ENCODE measurements at places on chromosomes 3 and 15. TPM values are rescaled to one million over a fixed set of nuclear protein-coding genes. Genes with fewer than 3 reads are reported as not detected.

DNA sequence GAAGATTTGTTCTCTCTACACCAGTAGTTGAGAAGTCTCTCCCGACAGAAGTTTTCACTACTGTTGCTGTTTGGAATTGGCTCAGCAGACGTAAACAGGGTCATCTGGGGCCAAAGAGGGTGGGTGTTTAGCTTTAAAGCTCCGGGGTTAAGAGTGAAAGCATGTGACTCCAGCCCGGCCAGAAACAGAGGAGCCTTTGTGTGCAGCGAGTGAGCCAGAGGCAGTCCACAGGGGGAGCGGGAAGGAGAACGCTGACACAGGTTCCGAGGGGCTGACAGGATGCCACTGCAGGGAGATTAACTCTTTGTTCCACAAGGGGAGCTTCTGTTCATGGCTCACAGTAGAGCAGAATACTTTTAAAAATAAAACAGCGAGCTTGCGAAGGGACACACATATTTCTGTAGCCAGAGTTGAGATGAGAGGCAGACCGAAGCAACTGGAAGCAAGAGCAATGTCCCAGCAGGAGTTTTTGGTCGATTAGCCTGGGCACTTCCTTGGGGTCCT lies 26.9 kb downstream of the BMF start:
- no peak for DNase-seq

The STX19 gene
- total RNA-seq, result not detected

GRCh38 chr3:48194446-48195071 lies 6.3 kb upstream of the CDC25A start:
- no peak for DNase-seq

- DNase-seq, result no peak
These were observed 110.1 kb upstream of the GBE1 start for GRCh38 chr3:81871358-81872155.

DNA sequence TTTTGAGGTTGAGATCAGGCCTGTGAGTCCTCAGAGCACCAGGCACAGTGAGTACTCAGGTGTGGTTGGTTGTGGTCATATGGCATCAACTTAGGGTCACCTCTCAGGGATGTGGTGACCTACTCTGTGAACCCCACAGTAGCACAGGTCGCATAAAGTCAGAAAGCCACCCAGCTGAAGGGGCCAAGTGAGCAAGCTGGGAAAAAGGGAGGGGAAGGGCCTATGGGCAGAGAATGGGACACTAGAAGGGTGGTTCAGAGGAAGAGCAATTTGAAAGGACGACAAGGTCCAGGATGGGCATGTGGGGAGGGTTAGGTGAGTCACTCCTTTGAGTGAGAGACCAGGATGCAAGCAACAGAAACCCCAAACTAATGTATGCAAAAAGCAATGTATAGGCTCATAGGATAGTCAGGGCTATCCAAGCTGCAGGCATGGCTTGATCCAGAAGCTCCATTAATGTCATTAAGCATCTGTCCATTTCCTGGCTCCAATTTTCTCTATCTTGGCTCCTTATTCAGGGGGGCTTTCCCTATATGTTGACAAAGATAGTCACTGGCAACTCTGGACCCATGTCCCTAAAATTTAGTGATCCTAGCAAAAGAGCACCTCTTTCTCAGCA lies 33.5 kb downstream of the HMCES start:
- no peak for DNase-seq

The QARS1 gene
- 307 TPM for total RNA-seq

The SENP8 gene
- not detected for total RNA-seq

The CCDC9B gene
- total RNA-seq, result 1.1 TPM

DNA sequence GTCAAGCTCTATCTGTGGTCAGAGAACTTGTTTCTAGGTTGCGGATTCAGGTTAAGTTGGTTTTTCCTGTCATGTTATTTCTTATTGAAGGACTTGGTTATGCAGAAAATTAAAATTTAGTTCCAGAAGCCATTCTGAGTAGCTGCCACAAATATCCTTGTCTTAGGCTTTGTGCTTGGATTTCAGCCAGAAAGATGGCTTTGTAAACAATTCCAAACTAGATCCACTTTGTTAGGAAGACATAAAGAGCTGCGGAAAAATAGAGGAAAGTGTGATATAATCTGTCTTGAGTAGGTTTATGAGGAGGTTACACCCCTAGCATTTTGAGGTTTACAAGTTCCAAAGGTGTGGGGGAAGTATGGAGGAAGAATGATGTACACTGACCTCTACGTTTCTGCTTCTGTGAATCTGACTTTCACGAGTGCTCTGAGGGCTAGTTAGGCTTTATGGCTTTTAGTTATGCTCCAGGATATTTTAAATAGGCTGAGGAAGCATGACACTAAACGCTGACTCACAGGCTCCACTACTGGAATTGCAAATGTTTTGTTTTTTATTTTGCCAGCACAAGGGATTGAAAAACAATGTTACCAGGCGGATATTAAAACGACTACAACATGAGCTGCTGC lies 46.3 kb upstream of the UTS2B start:
- no peak for DNase-seq
